EH (cell line): ENCODE measurements at places on chromosomes 5 and 9.

DNA sequence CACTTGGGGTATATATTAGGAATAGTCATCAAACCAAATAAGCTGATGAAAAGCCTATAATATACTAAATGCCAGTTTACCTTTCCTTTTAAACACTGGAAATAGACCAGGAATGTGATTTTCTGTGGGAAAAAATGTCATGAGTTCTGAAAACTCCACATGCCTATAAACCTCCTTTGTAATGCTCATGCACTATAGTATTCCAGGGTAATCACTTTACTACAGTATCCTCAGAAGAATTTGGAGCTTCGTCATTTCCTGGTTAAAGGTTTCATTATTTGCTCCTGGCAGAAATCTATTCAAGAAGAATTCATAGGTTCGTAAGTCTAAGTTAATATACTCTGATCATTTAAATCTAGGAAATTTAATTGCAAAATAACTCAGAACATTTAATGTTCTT, 1076.7 kb upstream of the DMAC1 start:
- no peak for DNase-seq

DNA sequence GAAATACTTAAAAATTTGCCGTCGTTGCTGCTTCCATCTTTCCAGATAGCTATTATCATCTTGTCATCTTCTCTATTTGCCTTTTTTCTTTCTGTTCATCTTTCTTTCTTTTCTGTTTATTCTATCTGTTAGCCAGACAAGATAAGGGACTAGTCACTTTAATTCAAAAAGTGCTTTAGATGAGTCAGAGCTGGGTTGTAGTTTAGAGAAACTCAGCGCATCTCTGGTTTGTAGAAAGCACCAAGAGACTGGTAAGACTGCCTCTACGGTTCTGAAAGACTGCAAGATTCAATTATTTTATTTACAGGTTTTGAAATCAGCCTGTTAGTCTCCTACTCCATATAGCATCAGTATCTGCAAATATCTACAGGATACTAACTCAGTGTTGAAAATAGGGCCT, 562.8 kb upstream of the RIOK2 start:
- DNase-seq, result no peak

GRCh38 chr9:95127249-95128176, 190.0 kb downstream of the FANCC start:
- peak; percentile 82 for DNase-seq

GRCh38 chr5:38768412-38769211, 77.2 kb upstream of the OSMR start:
- DNase-seq, result no peak

- peak; percentile 79 for DNase-seq
Observed at GRCh38 chr9:35258660-35259474, 97.1 kb downstream of the UNC13B start.

DNA sequence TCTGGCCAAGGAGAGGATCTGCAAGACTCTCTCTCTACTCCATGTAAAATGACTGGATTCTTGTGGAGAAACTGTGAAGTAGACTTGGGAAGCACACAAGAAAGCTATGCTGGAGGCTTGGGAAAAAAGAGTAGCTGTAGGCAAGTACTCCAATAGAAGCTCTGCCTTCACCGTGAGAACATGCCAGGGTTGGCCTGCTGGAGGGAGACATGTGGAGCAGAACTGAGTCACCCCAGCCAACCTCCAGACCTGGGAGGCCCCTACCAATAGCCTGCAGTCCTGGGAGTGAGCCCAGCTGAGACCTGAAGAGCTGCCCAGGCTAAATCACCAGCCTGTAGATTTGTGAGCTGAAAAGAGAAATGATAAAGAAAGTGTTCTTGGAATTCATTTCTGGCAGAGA, 66.6 kb downstream of the DEPDC1B start:
- peak; percentile 92 for DNase-seq

GRCh38 chr9:92600462-92601261, 64.9 kb upstream of the ECM2 start:
- DNase-seq, result peak; percentile 77

DNA sequence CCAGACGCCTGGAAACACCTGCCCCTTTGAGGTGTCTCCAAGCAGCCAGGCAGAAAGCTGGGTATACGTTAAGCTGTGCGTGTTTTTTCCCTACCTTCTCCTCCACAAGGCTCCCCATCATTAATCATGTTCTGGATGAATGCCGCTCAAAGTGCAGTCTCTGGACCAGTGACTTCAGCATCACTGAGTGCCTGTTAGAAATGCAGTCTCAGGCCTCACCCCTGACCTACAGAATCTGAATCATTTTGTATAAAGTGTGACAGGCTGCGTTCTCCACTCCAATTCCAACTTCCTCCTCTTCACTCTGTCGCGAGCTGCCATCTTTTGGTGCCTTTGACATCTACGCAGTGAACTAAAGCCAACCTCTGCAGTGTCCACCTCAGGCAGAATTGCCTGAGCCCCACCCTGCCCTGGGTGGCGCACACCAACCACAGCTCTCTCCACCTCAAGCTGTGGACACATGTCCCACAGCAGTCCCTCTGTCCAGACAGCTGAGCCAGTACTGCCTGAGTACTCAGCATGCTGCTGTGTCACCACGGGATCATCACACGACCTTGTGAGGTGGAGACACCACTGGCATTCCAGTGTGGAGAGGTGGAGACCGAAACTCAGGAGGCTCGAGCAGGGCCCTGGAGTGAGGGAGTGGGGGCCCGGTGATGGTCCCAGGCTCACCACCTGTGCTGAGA, 14.2 kb downstream of the PTPN3 start:
- DNase-seq, result no peak

- peak; percentile 77 for DNase-seq
Observed at GRCh38 chr9:133184971-133185370, 21.3 kb upstream of the GBGT1 start.

DNA sequence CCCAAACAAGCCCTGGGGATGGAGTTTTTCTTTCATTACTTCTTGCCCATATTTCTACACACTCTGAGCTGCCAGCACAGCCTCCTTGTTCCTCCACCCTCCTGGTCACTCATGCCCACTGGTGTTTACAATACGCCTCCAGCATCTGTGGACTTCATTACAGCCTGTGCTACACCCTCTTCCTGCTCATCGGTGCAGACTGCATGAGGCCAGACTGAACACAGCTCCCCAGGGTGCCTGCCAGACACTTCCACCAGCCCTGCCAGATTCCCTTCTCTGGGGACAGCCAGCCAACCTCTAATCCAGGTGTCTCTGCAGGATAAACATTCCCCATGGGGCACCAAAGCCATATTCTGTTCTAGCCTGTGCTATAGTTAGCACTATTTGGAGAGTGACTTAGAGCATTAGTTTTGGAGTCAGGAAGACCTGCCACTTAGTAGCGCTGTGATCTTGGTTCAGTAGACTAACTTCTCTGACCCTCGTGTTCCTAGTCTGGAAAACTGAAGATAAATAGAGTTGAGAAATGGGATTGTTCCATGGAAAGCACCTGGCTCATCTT, 163.8 kb upstream of the KLF4 start:
- DNase-seq, result no peak

DNA sequence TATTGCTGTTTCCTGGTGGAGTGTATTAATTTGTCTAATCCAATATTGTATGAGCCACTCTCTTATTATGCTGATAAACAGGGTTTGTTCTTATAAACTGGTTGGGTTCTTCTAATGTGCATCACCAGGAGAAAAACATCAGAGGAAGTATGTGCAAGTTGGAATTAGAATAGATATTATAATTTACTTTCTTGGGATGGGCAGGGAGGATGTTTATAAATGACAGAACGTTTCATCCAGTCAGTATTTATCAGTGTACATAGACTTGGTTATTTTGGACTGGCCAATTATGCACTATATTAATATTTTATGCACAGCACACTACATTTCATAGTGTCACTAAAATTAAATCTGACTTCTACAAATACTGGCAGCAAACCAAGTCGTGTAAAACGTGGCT, 495.8 kb downstream of the PSAT1 start:
- no peak for DNase-seq

DNA sequence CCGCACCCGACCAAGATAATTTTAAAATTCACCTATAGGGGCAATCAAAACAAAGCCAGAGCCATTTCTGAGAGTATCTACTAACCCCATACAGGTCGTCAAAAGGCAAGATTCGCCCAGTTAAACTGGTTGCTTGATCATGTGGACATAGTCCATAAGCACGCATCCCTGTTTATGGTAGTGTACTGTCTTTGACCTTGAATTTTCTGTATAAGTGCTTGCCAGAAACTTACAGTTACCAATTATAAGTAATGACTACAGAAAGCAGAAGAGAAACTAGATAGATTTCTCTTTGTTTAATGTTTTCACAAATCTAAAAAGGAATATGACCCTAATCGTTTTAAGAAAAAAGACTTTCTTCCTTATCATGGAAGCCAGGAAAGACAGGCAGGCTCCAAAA, 25.6 kb downstream of the SLC31A1 start:
- DNase-seq, result no peak

DNA sequence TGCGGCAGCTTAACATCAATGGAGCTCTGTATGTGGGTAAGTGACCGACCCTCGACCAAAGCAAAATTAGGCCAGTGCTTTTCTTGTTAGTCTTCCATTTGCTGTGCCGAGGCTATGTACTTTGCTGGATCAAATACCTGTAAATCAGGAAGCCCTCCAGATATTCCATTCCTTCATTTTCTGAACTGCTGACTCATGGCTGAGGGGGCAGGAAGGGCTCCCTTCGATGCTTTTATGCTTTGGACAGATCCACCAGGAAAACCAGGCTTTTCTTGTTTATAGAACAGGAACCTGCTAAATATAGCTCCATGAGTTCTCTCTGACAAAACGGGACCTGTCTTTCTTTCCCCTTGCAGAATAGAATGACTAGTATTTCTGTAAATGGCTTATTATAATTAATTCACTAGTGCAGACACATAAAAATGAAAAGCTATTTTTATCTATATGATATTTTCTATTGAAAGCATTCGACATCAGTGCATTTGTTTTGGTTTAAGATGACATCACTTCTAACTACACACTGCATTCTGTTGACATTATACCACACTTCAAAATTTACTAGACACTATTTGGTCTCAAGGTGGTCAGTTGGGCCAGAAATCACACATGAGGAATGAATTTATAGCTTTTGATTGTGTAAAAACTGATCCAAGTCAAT, 93.3 kb downstream of the LIFR start:
- DNase-seq, result peak; percentile 72

GRCh38 chr5:115214541-115214940, 44.8 kb upstream of the TRIM36 start:
- DNase-seq, result peak; percentile 21

DNA sequence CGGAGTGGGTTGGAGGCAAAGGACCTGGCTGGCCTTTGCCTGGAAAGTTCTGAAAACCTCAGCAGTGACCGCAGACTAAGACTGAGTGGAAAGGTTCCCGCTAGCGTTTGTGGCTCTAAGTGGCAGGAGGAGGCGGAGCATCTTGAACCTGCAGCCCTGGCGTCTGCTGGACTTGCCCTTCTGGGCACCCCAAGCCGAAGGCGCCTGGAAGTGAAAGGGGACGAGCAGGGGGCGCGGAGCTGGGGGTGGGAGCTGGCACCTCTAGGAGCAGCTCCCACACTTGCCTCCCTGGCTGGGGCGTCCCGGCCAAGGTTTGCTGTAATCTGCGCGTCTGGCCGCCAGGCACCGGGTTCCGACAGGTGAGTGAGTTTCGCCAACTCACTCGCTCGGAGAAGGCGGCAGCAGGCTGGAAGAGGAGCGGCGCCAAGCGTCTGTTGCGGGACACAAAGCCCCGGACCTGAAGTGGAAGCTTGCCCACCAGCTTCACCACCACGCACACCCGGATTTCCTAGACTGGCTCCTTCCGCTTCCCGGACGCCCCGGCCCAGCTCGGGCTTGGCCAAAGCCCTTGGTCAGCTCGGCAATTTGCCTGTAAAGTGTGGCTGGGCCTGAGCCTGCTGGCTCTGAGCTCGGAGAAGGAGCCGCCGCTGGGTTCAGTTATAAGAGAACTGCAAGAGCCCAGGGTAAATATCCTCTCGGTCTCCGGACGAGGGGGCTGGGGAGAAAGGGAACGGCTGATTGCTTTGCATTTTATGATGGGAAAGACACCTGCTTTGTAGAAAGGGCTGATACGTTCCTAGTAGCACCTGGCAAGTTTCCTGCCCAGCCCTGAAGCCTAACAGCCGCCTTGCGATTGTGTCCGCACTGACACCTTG, at the start of gene GNA14:
GNA14 (minus strand) TSS at position 89 of the 875 bp plus-strand sequence. CDS start 529 bp downstream, outside the sequence.
- no peak for DNase-seq
